ENCODE measurements at places on chromosomes 2 and 18.

DNA sequence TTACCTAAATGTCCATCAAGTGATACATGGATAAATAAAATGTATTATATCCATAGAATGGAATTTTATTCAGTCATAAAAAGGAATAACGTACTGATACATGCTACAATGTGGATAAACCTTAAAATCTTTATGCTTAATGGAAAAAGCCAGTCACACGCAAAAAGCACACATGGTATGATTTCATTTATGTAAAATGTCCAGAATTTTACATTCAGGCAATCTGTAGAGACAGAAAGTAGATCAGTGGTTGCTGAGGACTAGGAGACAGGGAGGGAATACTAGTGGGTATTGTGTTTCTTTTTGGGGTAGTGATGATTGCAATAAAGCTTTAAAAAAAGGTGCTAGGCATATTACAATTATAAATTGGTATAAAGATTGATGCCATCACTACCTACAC lies 30.7 kb upstream of the CD302 start:
- no peak for DNase-seq

GRCh38 chr2:3608373-3609278 lies 13.7 kb downstream of the COLEC11 start:
- DNase-seq = no peak

DNA sequence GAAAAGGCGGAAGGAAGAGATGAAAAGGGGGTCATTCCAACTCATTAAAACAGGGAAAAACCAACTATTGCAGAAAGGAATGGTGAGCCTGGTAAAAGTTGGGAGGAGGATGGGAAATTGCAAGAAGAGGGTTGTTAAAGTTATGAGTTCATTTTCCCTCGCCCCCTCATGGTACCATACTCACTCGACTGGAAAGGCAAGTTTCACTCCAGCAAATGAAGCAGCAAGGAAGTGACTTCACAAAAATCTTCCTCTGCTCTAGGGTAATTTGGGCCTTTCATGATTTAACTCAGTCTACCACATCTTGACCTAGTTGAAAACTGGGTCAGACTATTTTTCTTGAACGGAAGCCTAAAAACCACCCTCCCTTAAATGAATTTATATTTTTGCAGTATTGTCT lies 22.8 kb upstream of the DAW1 start:
- DNase-seq = no peak

DNA sequence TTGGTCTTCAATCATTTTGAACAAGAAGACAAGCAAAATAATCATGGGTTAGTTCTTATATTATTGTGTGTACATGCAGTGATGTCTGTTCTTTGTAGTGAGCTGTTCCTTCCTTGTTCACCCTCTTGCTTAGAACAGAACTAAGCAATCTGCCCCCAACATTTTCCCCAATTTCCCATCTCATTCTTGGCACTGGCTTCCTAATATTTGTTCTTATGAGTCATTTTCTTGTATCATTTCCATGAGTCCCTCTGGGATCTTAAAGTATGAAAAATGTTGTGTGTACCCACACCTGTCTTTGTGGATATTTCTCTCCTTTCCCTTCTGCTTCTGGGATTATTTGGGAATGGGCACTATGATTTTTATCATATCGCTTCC lies 3.5 kb upstream of the IL1B start:
- no peak for DNase-seq

GRCh38 chr18:31428211-31428610 lies 19.3 kb upstream of the DSG3 start:
- no peak for DNase-seq

- DNase-seq = no peak
Measured at GRCh38 chr2:70674636-70675430, 93.2 kb downstream of the ADD2 start.

DNA sequence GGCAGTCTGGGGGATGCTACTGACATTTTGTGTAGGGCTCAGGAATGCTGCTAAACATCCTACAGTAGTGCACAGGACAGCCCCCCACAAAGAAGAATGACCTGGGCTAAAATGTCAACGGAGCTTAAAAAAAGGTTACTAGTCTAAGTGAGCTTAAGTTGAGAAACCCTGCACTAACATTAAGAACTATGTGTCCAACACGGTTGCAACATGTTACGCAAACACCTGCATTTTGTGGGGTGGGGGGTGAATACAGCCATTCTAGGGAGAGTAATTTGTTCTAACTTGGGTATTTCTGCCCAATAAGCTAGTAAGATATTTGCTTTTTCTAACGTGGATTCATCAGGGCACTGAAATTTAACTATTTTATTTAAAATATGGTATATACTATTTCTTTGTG lies 57.9 kb downstream of the SLC8A1 start:
- DNase-seq = no peak

GRCh38 chr2:66691031-66691965 lies 256.4 kb downstream of the MEIS1 start:
- DNase-seq = no peak

GRCh38 chr2:240820607-240821428 lies 799 bp upstream of the KIF1A start:
- peak; percentile 44 for DNase-seq

DNA sequence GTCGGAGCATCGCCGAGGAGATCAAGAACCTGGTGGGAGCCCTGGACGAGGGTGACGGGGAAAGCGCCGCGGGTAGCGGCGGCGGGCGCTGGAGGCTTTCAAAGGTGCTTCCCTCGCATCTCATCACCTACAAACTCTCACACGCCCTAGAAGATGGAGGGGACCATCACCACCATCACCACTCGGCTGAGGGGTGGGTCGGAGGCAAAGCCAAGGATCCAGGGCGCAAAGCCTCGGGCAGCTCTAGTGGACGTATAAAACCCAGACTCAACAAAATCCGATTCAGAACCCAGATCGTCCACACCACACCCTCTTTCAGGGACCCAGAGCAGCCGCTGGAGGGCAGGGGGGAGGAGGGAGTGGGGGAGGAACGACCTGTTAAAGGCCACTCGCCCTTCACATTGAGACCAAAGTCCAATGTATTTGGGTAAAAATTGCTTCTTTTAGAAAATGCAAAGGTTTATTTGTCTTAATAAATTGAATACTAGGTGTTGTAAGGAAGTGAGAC lies 1.5 kb downstream of the SOWAHC start:
- DNase-seq = peak; percentile 47

GRCh38 chr2:168685600-168686451 lies 116.6 kb upstream of the NOSTRIN start:
- no peak for DNase-seq

DNA sequence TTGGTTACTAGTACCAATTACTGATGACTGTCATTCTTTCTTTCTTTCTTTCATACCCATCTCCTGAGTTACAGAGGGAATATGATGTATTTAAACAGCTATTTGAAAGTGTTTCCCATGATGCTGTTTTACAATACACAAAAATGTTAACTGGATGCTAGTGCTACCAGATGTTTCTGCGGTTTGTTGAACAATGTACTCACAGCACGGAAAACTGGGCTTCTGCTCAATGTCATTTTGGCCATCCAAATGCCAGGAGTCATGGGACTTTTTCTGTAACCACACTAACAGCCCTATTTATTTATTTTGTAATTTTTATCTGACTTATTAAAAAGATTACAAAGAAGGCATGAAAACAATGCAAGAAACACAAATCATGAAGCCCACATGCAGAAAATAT lies 313.8 kb downstream of the RIT2 start:
- no peak for DNase-seq

DNA sequence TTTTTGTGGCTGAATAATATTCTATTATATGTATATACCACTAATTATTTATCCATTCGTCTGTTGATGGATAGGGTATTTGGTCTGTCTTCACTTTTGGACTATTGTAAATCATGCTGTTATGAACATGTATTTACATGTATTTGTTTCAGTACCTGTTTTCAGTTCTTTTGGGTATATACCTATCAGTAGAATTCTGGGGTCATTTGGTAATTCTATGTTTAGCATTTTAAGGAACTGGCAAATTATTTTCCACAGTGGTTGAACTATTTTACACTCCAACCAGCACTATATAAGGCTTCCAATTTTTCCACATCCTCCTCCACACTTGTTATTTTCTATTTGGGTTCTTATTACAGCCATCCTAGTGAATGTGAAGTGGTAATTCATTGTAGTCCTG lies 12.4 kb upstream of the TANK start:
- no peak for DNase-seq

DNA sequence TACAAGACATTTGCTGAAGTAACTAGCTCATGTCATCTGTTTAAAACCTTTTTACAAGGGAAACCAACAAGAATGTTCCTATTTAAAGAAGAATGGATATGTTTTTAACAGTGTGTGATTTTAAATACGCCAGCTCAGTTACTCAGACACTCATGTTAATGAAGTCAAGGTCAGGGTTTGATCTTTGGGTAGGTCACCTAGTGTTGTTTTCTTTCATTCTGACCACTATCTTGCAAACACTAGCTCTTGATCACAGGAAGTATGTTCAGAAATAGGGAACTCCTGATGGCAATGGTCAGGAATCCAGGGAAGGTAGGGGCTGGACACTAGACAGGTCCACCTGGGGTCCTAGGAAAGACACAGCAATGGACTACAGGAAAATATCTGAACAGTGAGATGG lies 116.7 kb downstream of the CPS1 start:
- DNase-seq = no peak

Data from A549 (cell line).